Lung (tissue), 17 donors: ENCODE measurements at places on chromosomes 13 and 19.

DNA sequence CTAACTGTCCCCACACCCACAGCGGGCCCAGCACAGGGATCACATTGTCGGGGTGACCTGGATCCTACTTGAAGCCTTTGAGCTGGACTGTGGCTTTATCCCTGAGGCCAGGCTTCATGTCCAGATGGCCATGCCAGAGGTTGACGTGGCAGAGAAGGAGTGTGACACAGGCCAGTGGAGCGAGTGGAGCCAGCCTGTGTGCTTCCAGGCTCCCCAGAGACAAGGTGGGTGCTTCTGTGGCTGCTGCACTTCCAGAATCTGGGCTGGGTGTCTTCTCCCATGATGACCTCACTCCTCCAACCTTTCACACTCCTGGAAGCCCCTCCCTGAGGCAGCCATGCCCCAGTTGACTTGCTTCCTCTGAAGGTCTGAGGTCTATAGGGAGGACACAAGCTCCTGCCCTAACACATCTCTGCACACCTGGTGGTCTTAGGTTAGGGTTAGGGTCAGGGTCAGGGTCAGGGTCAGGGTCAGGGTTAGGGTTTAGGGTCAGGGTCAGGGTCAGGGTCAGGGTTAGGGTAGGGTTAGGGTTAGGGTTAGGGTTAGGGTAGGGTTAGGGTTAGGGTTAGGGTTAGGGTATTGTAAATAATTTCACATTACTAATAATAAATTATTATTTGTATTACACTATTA, 13.1 kb upstream of the MZF1 start:
- H3K27ac ChIP-seq: no peak overlapping the region
- DNase-seq: no peak
- H3K36me3 ChIP-seq: peaks cover 4% of the 10 kb centered on the region
- no peak overlapping the region for H3K4me3 ChIP-seq
- peaks cover 2% of the 10 kb centered on the region for H3K4me1 ChIP-seq
- no peaks in the 10 kb centered on the region for H3K27me3 ChIP-seq

DNA sequence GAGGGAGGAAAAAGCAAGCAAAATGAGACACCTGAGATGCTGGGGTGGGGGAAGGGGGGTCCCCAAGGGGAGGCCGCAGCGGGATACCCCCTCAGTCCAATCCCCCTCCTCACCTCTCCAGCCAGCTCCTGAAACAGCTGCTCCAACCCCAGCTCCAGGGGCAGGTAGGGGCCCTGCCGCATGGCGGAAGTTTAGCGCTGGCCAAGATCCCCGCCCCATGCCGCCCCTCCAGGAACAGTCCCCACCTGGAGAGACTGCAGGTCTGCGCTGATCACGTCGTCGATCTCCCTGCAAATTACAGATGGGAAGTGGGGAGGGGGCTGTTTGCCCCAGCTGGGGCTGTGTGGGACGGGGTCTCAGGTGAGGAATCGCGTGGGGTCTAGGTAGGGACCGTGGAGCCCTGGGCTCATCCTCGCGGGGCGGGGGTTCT, 9.0 kb downstream of the CAPN12 start:
- H3K4me3 ChIP-seq: no peak overlapping the region
- peaks cover 5% of the 10 kb centered on the region for H3K36me3 ChIP-seq
- peaks cover 4% of the 10 kb centered on the region for H3K4me1 ChIP-seq
- H3K27me3 ChIP-seq: no peaks in the 10 kb centered on the region

GRCh38 chr13:39864221-39864620, 208.8 kb downstream of the COG6 start:
- no peak overlapping the region for H3K4me3 ChIP-seq
- H3K36me3 ChIP-seq: no peaks in the 10 kb centered on the region
- H3K27me3 ChIP-seq: no peaks in the 10 kb centered on the region
- no peaks in the 10 kb centered on the region for H3K4me1 ChIP-seq
- DNase-seq: no peak
- H3K27ac ChIP-seq: no peak overlapping the region

- no peaks in the 10 kb centered on the region for H3K36me3 ChIP-seq
- H3K4me3 ChIP-seq: no peak overlapping the region
- no peak for DNase-seq
- H3K4me1 ChIP-seq: no peaks in the 10 kb centered on the region
Observed at GRCh38 chr19:50341091-50341564, 12.0 kb upstream of the KCNC3 start.

DNA sequence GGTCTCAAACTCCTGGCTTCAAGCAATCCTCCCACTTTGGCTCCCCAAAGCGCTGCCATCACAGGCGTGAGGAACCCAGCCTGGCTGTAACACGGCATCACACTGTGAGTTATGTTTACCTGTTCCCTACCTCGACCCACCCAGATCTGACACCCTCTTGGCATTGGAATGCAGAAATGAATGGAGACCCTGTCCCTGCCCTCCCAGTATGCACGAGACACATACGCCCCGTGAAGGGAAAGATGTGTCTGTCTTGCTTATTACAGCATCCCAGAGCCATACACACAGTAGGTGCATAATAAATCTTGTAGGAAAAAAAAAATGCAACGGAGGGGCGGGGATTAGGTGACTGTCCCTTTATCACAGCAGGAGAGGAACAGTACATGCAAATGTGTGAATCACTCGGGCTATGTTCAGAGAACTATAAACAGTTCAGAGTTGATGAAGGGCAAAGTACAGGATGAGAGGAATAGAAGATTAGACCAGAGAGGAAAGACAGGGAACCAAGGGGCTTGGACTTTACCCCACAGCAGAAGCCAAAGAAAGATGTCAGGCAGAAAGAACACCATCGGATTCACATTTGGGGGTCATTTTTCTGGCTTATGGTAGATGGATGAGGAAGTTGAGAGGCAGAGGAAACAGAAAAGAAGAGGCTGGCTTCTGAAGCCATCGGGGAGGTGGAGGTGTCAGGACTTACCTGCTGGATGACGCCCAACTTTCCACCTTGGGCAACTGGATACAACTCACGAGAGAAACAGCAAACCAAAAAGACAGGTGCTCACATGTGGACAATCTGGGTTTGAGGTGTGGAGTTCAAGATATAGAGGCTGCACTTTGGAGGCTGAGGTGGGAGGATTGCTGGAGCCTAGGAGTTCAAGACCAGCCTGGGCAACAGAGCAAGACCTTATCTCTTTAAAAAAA, 94.3 kb downstream of the INSR start:
- DNase-seq: no peak
- H3K4me3 ChIP-seq: no peak overlapping the region
- H3K27ac ChIP-seq: no peak overlapping the region
- H3K4me1 ChIP-seq: peaks cover 6% of the 10 kb centered on the region

DNA sequence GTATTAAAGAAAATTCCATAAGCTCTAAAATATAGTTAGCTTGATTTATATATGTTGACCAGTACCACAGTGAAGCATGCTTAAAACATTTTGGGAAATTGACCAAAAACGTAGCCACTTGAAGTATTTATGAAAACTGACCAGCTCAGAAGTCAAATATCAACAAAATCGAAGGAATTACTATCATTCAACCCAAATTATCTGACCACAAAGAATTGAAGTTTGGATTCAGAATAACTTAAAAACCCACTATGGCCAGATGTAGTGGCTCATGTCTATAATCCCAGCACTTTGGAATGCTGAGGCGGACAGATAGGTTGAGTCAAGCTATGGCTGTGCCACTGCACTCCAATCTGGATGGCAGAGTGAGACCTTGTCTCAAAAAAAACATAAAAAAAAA, 31.9 kb downstream of the GPALPP1 start:
- DNase-seq: no peak
- no peak overlapping the region for H3K27ac ChIP-seq
- H3K4me3 ChIP-seq: no peak overlapping the region
- H3K27me3 ChIP-seq: no peaks in the 10 kb centered on the region
- H3K36me3 ChIP-seq: peaks cover 32% of the 10 kb centered on the region
